ENCODE measurements at places on chromosomes 12 and 14.

DNA sequence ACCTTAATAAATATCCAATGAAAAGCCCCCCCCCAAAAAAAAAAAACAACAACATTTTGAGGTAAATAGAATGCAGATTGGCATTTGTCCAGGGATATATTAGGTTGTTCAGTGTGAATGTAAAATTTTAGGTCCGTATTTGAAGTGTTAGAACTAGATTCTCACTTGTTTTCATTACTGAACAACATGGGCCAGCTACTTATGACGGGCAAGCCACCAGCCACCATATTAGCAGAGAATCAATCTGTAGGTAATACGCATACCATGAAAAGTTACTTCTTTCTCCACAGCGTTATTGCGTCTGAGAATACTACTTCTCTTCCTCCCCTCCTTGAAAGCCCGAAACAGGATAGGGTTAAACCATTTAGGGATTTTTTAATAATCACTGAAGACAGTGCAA lies 5.4 kb downstream of the FLRT2 start:
- no peak for DNase-seq

DNA sequence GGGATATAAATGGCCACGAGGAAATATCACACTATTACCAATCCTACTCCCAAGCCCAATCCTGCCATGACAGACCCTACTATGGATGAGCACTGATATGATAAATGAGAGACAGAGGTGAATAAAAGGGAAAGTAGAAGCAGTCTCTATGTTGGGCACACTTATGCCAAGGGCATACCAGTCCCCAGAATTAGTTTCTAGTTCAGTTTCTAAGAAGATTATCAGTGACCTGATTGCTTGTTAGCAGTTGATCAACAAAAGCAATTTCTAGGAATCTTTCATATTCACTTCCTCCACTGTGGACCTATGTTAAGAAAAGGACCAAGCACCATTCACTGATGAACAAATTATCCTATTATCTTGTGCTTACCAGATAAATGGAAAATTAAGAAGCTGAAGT lies 20.0 kb downstream of the SCAF11 start:
- no peak for DNase-seq

DNA sequence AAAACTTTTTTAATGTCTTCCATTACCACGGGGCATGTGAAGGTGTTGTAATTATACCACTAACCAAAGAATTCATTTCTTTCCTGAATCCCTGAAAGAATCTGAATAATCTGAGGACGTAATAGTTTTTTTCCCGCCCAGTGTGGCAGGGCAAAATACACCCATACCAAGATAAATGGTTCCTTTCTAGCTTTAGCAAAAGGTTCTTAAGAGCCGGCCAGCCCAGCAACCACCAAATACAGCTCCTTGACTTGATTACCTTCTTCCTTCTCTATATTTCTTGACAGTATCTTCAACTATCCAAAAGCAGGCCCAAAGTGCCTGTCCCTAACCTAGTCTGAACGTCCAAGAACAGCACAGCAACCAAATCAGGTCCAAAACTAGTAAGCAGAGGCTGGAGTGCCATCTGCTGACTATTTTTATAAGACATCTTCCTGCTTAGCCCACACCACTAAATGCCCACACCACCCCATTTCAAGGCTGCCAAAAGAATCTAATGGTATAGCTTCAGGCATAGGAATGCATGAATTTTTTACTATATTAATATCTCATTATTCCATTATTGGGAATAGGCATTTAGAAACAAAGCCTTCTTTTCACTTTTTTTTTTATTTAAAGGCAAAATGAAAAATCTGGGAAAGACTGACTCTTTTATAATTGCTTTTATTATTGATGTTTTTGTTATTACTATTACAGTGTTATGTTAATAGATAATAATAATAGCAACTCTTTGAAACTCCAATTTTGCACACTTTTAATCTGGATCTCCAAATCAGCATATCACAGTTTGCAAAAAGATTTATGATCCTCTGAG lies 524.4 kb downstream of the MED13L start:
- no peak for DNase-seq

DNA sequence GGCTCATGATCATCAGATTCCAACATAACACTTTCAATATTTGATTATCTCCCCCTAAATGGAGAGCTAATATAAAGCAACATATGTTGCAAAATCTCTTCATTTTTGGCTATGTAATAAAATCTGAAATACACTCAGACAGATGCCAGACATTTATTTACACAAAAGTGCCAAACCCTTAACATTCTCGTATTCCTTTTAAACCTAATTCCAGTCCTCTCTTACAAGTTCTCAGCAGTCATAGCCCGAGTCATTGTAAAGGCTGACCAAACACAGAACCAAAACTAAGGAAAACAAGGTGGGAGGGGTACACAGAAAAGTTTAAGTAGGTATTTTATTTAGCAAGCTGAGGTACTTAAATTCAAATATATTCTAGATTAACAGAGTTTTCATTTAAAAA lies 81.4 kb downstream of the LRP6 start:
- no peak for DNase-seq

GRCh38 chr14:81430235-81430634 lies 30.1 kb upstream of the STON2 start:
- DNase-seq = no peak

DNA sequence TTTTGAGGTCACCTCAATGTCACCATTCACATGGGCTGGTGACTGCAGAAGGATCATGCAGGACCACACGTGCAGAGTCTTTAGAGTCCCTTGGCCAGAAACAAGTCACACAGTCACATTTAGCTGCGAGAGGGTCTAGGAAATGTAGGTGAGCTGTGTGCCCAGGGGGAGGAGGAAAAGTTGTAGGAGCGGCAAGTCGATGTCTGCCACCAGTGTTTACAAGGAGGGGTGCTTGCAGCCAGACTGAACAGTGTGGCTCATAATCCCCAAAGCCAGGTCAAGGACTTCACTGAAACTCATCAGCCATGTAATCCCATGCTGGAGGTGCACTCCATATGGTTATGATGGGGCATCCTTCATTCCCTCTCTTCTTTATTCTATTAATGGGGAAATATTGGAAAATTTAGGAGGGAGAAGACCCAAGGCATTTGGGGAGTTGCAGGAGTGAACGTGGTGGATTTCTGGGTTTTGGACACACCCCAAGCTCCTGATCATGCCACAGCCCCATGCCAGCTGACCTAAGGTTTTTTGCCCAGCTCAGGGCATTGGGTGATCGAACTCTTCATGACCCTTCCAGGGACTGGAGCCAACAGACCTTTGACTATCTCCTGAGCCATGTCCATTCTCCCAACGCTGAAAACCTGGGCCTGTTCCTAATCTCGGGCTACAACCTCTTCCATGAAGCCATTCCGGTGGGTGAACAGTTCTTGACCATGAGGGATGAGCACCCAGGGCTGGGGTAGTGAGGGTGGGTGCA lies 7.2 kb downstream of the DAO start:
- DNase-seq = no peak

- DNase-seq = no peak
Measured at GRCh38 chr14:56902385-56902784, 92.1 kb upstream of the OTX2 start.

DNA sequence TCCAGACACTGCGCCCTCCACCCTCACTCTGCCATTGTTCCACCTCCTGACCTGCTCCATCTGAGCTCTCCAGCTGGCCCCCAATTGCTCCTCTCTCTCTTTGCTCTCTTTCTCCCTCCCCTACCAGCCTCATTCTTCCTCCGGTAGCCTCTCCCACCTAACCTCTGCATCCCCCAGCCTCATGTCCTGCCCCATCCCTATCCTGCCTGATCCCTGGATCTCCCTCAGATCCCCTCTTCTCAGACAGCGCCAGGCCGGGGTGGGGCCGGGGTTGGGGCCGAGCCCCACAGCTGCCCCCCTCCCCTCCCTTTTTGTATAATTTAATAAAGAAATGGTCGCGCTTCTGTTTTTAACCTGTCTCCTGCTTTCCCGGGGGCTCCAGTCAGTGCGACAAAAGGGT lies 1.7 kb upstream of the LAG3 start:
- DNase-seq = no peak

DNA sequence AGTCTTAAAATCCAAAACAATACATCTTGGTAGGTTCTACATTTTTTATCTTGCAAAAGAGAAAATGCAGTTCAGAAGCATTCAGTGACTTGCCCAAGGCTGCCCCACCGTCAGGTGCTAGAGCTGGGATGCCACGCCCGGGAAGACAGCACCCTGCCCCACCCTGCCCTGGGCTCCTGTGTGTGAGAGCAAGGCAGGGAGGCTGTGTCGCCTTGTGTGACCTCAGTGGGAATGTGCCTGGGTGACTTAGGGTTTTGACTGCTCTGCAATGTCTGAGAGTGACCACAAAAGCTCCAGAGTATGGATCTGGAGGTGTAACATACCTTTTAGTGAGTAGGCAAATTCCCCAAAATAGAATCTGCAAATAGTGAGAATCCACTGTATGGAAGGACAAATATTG lies 60.0 kb downstream of the AACS start:
- no peak for DNase-seq

GRCh38 chr12:105083551-105084105 lies 630 bp downstream of the ALDH1L2 start:
- DNase-seq = no peak

- no peak for DNase-seq
Measured at GRCh38 chr14:72742838-72743195, 151.1 kb downstream of the DPF3 start.

DNA sequence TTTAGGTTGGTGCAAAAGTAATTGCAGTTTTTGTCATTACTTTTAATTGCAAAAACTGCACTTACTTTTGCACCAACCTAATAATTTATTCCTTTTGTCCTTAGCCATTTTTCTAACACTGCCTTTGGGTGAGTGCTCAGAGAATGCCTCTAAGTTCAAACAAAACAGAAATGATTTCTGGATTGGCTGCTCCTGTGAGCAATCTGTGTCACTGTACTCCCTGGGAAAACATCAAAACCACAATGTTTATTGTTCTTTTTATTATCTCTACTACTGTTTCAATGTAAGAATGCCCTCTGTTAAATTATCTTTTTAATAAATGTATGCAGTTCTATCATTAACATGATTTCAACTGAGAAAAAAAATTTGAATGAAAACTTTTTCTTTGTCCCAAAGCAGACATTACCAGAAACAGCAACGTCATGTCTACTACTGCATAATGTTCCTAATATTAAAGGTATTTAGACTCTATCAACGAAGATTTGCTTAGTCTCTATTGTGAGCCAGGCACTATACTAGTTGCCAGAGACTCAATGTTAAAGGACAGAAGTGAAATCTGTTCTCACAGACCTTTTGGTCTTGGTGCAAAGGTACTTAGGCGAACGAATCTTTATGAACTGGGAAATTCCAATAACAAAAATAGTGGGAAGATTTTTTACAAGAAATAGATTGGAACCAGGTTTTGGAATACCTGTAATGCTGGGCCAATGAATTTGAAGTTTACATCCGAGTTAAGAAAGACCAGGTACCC lies 6.2 kb downstream of the SLC41A2 start:
- DNase-seq = no peak

DNA sequence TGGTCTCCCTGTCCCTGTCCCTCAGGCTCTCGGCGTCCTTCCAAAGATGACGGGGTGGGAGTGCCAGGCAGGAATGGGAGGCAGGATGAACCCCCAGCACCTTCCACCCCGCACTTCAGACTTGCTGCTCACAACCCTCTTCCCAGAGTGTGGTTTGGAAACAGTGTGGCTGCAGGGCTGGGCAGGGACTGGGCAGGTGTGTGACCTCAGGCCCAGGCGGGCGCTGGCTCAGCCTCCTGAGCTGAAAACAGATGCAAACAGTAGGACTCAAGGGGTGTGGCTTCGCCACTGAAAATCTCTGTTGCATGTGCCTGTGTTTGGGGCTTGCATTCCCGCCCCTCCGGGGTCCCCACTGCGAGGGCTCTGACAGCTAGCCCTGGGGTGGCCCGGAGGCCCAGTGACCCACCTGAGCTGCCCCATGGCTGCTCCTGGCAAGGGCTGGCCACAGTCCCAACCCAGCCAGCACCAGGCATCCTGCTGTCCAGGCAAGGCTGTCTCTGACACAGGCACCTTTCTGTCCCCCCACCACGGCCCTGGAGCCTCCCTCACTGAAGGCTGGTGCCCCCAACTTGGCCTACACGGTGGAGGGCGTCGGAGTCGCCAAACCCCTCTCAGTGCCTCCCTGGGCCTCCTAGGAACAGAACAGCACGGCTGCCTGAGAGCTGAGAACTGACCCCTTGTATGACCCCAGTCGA lies 46.1 kb downstream of the BEGAIN start:
- no peak for DNase-seq

DNA sequence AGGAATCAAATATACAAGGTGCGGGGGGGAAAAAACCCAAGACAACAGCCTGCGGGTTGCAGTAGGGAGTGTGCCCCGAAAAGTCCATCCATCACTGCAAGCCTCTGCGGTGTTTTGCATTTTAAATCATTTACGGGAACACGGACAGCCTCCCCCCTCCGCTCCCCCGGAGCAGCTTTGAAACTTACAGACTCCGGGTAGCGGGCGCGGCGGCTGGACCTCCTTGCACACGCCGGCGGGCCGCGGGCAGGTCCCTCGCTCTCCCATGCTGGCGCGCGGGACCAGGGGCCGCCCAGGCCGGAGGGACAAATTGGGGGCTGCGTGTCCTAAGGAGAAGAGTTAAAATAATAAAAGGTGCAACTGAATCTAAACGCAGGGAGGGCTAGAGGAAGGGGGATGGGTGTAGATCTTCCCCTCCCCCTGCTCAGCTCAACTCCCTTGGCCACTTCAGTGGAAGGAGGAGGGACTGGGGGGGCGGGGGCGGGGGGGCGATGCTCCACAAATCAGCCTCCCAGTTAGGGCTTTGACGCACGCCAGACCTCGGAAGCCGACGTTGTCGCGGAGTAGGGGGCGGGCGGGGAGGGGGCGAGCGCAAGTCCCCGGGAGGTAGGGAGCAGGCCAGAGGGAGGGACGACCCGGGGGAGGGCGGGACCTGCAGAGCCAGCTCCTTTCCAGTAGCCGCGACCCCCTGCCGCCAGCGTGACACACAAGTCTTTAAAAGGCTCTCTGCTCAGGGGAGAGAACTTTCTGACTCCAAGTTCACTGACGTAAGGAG lies at the start of gene KCNJ8:
Gene KCNJ8 (minus strand): TSS at position 349 of the 775 bp plus-strand sequence. CDS start 1,090 bp downstream, outside the sequence.
- no peak for DNase-seq

DNA sequence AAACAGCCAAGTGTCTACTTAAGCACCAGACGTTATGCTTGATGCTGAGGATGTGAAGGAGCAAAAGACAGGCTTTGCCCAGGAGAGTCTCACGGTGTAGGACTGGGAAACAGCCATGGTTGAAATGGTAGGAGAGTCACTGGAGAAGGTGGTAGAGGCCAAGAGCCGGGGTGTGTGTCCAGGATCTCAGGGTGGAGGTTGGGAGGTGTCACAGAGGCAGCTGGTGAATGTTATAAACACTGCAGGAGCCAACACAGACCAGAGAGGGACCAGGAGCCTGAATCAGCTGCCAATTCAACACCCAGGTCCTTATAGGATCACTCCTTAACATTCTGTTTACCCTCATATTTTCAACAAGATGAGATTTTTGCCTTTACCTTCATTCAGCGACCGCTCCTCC lies 7.5 kb downstream of the NID2 start:
- no peak for DNase-seq

DNA sequence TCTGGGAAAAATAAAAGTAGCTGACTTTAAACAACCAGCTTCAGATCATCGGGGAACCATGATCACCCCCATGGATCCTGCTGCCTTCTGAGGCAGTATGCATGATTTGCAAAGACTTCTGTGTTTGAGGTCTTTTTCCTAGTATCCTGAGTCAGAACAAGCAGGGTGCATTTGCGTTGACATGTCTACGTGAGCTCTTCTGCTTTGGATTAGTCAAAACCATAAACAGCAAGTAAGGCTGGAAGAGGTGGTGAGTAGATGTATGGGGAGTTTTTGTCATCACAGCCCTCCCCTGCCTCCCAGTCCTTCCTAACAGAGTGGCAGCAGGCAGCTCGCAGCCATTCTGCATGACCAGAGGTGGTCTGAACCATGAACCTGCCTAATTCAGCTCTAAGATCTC lies 24.1 kb downstream of the PLEKHG7 start:
- DNase-seq = no peak

GRCh38 chr12:5172886-5173285 lies 129.2 kb downstream of the KCNA5 start:
- no peak for DNase-seq

All from CD4-positive, alpha-beta T cell treated with Interleukin-15 for 4 hours (primary cell).